ENCODE measurements at places on chromosomes 16 and 17.

DNA sequence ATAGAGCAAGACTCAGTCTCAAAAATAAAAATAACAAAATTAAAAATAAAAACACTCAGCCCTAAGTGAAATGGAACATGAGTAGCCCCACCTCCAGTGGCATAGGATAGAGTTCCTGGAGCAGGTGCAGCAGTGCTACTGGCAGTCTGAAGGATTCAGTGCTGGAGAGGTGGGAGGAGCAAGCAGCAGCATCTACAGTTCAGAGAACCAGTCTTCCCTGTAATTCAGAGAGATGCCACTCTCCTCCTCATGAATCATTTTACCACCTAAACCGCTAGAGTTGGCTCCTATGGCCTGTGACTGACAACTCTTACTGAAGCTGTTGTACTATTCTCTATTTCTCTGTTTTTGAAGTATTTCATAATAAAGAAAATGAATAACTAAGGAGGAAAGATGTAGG, 56.0 kb upstream of the SMURF2 start:
- no peak for DNase-seq

DNA sequence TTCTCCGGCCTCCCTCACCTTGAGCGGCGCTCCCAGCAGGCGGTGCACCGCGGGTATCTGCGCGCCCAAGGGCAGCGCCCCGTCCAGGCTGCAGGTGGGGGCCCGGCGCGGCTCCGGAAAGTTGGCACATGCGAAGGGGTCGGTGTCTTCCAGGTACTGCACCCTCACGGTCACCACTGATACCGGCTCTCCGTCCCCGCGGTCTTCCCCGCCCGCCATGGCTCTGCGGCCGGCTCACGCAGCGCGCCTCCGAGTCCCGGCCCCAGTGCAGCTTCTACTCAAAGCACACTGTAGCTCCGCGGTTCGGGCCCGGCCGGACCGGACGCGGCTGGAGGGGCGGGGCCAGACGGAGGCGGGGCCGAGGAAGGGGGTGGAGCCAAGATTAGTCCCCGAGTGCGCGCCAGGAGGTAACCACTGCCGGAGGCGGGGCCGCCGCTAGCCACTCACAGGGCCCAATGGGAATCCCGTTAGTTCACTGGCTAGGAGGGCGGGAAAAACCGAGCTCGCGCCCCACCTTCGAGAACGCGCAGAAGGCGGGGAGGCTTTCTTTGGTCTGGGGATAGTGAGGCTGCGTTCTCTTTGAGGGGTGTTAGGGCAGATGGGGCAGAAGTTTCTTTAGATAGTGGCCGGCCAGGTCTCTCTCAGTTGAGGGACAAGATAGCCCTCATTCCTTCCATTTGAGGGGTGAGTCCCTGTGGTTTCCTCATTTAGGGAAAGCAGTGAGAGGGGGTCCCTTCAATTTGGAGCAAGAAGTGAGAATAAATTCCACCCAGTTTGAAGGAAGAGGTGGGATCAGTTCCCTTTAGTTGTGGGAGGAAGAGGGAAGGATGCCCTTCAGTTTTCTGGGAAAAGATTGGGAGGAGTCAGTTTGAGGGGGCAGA, at the start of gene FHOD1:
FHOD1 (minus strand) TSS at position 290 of the 881 bp plus-strand sequence; CDS start at position 219, 71 bp downstream.
- no peak for DNase-seq

GRCh38 chr17:31388770-31389656, 2.5 kb upstream of the RAB11FIP4 start:
- DNase-seq = no peak

DNA sequence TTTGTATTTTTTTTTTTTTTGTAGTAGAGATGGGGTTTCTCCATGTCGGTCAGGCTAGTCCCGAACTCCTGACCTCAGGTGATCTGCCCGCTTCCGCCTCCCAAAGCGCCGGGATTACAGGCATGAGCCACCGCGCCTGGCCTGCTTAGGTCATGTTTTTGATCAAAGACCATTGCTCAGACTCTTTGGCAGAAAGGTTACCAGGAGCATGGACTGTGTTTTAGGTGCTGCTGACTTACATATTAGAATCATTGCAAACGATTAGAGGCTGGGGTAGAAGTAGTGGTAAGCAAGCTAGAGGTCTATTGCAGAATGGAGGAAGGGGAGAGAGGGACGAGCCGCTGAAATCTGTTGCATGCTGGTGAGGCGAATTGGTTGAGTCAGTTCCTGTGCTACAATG, 79.8 kb downstream of the TANGO6 start:
- no peak for DNase-seq

GRCh38 chr16:82317411-82318167, 147.6 kb upstream of the MPHOSPH6 start:
- no peak for DNase-seq

DNA sequence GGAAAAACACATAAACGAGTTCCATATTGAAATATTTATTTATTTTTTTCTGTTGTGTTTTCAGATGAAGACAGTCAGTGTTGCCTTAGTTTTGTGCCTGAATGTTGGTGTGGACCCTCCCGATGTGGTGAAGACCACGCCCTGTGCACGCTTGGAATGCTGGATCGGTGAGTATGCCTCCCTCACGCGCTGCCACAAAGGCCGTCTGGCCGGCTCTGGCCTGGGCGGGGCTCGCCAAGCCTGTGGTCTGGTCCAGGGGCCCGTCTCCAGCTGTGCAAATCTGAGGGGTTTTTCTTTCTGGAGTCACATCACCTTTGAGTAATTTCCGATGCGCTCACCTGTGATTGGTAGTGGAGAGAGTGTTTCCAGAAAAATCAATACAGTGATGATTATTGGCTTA, 81.0 kb downstream of the RPTOR start:
- no peak for DNase-seq

- no peak for DNase-seq
Measured at GRCh38 chr17:63434951-63435571, 11.0 kb downstream of the CYB561 start.

DNA sequence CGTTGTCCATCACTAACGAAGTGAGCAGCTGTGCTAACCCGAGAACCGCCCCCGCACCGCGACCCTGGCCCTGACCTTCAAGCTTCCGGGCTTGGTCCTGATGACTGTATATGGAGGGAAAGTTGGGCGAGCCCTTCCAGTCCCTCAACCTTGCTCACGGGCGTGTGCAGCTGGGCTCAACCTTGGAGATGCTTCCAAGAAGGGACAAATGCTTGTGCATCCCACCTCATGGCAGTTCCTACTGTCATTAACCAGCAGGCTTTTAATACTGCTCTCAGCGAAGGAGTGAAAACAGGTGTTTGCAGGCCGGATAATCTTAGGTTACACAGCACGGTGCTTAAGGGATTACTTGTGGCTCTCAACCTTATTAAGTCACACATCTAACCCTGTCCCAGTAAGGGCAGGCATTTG, 33.5 kb downstream of the SRL start:
- no peak for DNase-seq

- peak; percentile 80 for DNase-seq
Measured at GRCh38 chr17:43393944-43394482, 4.8 kb upstream of the ARL4D start.

- DNase-seq = no peak
Measured at GRCh38 chr17:10776381-10776780, 27.5 kb downstream of the TMEM238L start.

DNA sequence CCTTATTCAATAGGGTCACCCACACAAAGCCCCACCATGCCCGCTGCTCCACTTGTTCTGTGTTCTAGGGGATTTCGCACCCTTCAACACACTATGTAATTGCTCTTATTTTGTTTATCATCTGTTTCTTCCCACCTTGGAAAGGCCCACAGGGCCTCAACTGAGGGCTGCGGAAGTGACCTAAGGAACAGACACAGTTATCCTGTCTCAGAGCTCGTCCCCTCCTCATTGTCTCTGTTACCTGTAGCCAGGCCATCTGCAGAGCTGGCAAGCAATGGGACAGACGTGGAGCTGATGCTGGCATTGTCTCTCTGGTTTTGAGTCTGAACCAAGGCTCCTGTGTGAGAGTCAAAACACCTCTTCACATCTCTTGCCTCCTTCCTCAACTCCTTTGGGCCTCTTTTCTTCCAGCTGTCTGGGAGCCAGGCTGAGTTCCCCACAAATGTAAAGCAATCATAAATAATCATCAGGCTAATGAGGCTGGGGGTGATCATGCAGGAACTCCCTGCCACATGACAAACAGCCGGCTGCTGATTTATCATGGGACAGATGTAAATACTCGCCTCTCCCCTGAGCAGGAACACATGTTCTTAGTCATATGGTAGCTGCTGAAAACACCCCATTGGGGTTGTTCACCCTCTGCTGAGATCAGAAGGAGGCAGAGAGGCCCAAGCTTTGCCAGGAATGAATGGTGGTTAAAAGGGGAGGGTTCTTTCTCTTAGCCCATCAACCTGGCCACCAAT, 71.9 kb downstream of the AXIN2 start:
- DNase-seq = no peak

DNA sequence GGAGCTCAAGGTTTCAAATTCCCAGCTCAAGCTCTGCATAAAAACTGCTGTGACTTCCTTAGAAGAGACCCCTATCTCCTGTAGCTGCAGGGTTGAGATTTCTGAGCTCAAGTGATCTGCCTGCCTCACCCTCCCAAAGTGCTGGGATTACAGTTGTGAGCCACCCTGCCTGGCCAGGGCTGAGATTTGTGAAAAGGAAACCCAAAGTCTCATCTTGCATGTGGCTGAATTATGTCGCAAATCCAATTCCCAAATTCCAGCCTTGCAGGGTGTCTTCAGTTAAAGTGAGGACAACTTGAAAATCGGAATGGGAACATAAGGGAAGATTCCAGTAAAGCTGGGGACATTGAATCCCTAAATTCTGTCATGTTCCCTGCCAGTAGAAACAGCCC, 14.2 kb upstream of the CETP start:
- no peak for DNase-seq

- DNase-seq = no peak
Measured at GRCh38 chr16:24738895-24739294, 9.4 kb downstream of the TNRC6A start.

DNA sequence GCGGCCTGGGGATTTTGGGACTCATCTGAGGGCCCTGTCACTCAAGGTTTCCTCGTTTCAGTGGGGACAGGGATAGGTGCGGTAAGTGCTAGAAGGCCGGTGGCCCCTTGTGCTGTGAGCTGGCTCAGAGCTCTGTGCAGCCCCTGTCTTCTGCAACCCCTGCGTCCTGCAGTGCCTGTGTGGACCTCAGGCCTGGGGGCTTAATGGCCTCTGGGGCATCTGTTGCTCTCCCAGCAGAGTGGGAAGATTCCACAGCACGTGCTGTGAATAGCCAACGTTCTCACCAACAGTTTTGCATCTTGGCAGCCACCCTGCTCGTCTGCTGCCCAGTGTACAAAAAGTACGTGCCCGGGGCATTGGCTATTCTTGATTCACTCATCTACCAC, 4.9 kb downstream of the FOXC2 start:
- no peak for DNase-seq

GRCh38 chr16:68090130-68090529, 5.0 kb downstream of the NFATC3 start:
- no peak for DNase-seq
